CD4-positive, alpha-beta T cell treated with Interleukin-4 for 1 hour (primary cell): ENCODE measurements at places on chromosomes 12 and 14.

DNA sequence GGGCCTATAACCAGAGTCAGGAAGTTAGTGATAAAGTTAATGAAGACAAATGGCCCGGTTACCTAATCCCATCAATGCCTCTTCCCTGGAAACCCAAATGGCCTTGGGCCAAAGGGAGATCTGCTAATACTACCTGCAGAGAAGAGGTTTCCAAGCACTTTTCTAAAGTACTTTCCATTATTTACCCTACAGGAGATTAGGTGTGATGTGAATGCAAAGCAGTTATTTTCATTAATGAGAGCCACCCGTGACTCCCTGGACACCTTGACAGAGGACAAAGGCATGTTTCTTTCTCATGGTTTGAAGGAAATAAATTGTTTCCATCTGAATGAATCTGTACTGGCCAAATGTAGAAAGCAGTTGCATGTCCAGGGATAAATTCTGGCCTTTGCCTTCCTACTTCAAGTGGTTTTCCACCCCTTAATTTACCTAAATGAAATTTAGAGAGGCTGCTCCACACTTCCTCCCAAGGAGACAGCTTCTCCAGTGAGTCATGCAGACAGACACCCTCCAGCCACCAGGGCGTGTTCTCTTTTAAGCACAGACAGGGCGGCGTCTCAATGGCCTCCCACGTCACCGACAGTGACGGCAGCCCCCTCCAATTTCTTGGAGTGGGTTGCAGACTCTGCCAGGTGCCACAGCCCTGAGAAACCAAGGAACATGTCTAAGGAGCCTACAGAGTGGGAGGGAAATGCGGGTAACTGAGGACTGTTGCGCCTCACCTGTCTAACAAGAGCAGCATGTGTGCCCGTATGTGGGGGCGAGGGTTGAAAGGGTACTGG is 43.9 kb upstream of the GNPNAT1 start:
- DNase-seq = no peak

DNA sequence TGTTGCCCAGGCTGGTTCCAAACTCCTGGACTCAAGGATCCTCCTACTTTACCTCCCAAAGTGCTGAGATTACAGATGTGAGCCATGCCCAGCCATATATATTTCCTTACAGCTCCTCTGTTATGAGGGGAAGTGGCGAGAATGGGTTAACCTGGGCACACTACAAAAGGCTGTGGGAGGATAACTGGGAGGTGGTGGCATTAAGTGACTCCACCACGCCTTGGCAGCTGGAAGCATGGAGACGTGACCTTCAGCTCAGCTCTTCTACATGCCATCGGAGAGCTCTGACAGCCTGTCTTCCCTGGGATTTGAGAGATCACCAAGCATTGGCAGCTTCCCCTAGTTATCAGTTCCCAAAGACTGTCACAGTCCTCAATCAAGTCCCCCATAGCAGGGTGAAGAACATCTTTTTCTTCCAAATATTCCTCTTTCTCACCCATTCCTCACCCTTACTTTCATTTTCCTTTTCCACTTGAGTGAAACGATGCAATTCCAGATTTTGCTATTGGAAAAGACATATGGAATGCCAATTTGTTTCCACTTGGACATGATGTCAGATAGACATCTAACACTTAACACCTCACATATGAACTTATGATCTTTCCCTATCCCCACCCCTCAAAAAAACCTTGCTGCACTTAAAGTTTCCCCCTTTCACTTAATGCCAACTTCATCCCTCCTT is 48.5 kb downstream of the PHLDA1 start:
- DNase-seq = no peak

- no peak for DNase-seq
These were observed 168.1 kb upstream of the NOVA1 start for GRCh38 chr14:26765768-26766520.

- DNase-seq = no peak
These were observed 553 bp downstream of the TRIM9 start for GRCh38 chr14:51094282-51094821.

GRCh38 chr14:73613046-73613383 is 698 bp downstream of the ACOT6 start:
- no peak for DNase-seq

GRCh38 chr12:131113568-131114270 is 160.0 kb downstream of the ADGRD1 start:
- no peak for DNase-seq

GRCh38 chr12:79955561-79955960 is 20.7 kb upstream of the PPP1R12A start:
- DNase-seq = no peak

- DNase-seq = peak; percentile 61
These were observed 6.4 kb downstream of the SSH1 start for GRCh38 chr12:108850854-108851573.

DNA sequence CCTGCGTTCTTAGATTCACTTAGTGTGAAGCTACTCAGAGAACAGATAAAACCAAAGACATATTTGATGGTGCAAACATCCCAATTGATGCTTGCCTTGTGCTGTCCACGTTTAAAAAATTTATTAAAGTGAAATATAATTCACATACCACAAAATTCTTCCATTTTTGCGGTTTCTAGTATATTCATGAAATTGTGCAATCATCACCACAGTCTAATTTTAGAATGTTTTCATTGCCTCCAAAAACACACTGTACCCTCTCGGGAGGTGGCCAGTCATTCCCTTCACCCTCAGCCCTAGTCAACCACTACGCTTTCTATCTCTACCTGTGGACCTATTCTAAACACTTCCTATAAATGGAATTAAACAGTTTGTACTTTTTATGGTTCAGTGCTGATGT is 1109.2 kb downstream of the FLRT2 start:
- no peak for DNase-seq

DNA sequence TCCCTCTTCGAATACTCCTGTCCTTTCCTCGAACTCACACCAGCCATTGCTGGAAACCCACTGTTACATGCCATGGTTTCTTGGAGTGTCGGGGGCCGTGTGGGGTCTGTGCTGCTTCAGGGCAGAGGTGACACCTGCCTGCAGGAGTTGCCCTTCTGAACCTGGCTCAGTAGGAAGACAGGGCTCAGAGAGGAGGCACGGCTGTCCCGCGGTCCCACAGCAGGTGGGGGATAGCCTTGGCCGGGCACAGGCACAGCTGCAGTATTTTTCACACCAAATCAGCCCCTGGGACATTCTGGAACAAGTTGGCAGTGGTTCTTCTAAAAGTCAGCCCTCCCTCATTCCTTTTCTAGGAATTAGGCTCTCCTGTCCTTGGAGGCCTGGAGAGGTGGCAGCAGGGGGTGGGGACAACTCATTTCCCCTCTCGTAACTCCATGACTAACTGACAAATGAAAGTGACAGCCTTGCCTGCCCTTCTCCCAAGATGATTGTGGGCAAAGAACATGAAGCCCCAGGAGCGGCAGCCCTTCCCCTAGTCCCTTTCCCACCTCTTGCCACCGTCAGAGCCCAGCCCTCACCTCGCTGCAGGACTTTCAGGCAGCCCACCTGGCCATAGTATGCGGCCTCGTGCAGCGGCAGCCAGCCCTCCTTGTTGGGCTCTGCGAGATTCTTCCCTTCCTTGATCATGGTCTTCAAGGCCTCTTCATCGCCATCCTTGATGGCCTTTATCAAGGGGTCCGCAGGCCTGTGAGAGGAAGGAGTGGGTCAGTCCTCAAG is 22.4 kb downstream of the ASB2 start:
- DNase-seq = no peak

DNA sequence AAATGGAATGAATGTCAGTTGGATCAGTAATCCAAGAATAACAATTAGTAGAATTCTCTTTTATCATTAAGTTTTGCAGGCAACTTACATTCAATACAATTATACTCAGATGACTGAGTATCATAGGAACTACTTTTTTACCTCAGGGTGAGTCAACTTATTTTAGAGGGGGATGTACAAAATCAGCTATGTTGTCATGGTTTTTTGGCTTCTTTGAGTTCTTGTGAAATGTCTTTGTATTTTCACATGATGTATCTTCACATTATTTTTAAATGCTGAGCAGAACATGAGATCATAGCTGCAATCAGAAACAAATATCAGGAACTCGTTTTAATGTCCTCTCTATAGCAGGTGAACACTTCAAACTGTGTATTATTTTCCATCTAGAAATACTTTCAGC is 65.3 kb upstream of the PTPRR start:
- no peak for DNase-seq

DNA sequence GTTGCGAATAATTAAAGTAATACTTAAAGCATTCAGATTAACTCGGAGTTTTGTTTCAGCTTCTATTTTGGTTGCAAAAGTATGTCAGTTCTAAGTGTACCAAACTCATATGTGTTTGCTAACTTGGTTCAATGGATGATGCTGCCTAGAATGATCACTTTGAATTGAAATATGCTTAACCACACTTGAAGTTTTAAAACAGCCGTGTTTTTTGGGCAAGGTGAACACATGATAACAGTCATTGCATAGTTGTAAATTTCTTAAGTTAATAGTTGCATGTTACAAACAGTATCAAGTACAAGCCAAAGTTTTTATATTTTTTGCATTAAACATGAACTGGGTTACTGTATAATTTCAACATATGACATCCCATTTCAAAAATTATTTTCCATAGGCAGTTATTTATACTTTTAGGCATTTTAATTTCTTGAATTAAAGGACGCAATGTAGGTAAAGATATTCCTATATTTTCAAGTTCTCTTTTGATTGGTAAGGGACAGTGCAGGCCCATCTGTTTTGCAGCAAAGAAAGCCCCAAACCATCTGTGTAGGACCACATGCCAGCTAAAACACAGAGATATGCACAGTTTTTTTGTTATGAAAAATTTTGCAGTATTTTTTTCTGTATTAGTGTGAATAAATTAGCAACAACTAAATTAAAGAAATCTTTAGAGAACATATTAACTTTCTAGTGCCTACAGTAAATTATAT is 575.5 kb downstream of the PRKD1 start:
- DNase-seq = no peak

GRCh38 chr12:66072566-66072965 is 58.0 kb downstream of the LLPH start:
- DNase-seq = no peak

- no peak for DNase-seq
These were observed 19.4 kb downstream of the LPCAT3 start for GRCh38 chr12:6998715-6999451.

GRCh38 chr12:116529048-116529447 is 30.1 kb upstream of the MAP1LC3B2 start:
- DNase-seq = no peak

GRCh38 chr12:131000000-131000486 is 46.3 kb downstream of the ADGRD1 start:
- DNase-seq = no peak

DNA sequence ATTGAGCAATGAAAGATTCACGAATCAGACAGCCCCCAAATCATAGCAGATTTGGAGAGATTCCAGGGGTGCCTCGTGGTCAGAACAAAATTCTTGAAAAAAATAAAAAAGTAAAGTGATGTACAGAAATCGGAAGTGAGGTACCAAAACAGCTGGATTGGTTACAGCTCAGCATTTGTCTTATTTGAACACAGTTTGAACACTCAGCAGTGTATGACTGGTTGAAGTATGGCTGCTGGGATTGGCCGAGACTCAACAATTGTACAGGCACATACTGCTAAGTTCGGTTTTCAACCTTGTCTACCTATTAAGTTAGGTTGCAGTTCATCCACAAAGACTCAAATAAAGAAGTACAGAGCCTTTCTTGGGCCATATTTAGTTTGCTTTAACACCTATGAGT is 865.4 kb upstream of the TMEM132C start:
- no peak for DNase-seq

GRCh38 chr12:4156317-4156716 is 117.2 kb upstream of the CCND2 start:
- no peak for DNase-seq

- DNase-seq = no peak
These were observed 69.2 kb downstream of the STAB2 start for GRCh38 chr12:103656291-103656690.

- DNase-seq = no peak
These were observed 105.5 kb downstream of the GXYLT1 start for GRCh38 chr12:42039176-42039575.

GRCh38 chr12:127381681-127382080 is 885.3 kb upstream of the TMEM132C start:
- no peak for DNase-seq
